AG09319 (cell line): ENCODE measurements at places on chromosomes 7 and 10.
A peak's percentile ranks its signal among the peaks of the same experiment; 100 is the strongest.

DNA sequence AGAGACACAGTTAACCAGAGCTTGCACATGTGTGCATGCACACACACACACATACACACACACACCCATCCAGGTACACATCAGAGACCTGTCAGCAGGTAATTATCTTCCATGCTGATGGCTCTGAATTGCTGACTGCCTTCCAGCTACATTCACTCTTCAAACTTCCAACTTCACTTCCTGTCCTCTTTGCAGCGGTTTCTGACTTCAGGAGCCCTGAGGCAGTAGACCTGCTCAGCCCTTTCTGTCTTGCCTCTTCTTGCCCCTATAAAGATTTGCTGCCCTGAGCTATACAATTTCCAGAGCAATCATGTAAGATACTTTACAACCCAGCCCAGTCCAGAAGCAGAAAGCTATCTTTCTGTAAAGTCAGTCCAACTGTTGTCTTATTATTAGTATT, 310.2 kb downstream of the FGFR2 start:
- DNase-seq: no peak

- DNase-seq: peak; percentile 16
Measured at GRCh38 chr7:116122972-116123595, 87.3 kb upstream of the TES start.

- no peak for DNase-seq
Measured at GRCh38 chr10:87511526-87511925, 6.8 kb downstream of the MINPP1 start.

- no peak for DNase-seq
Measured at GRCh38 chr10:115606086-115606485, 512.9 kb downstream of the ATRNL1 start.

GRCh38 chr7:32803406-32804141, 88.0 kb downstream of the KBTBD2 start:
- DNase-seq: no peak

DNA sequence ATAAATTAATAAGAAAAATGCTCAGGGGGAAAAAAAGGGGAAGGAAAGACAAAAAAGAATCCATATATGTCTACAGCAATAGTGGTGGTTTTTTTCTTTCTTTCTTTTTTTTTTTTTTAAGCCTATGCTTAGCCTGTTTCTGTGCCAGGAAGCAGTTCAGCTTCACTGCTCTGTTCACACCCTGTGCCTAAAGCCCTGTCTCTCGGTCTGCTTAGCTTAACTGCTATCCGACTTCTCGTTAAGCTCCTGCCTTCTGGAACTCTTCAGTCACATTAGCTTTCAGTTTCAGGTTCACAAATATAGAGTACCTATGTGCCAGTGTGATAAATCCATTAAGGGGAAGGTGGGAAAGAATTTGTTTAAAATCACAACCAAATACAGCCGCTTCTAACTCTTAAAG, 26.5 kb upstream of the NRG3 start:
- no peak for DNase-seq

DNA sequence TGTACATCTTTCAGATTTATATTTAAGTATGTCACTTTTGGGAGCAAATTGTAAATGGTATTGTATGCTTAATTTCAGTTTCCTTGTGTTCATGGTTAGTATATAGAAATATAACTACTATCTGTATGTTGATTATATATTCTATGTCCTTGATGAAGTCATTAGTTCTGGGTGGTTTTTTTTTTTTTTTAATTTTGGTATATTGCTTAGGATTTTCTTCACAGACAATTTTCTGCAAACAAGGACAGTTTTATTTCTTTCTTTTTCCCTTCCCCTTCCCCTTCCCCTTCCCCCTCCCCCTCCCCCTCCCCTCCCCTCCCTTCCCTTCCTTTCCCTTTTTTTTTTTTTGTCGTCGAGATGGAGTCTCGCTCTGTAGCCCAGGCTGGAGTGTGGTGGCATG, 430.0 kb downstream of the TYW1 start:
- no peak for DNase-seq

- no peak for DNase-seq
Measured at GRCh38 chr7:45242261-45242660, 84.7 kb downstream of the RAMP3 start.

DNA sequence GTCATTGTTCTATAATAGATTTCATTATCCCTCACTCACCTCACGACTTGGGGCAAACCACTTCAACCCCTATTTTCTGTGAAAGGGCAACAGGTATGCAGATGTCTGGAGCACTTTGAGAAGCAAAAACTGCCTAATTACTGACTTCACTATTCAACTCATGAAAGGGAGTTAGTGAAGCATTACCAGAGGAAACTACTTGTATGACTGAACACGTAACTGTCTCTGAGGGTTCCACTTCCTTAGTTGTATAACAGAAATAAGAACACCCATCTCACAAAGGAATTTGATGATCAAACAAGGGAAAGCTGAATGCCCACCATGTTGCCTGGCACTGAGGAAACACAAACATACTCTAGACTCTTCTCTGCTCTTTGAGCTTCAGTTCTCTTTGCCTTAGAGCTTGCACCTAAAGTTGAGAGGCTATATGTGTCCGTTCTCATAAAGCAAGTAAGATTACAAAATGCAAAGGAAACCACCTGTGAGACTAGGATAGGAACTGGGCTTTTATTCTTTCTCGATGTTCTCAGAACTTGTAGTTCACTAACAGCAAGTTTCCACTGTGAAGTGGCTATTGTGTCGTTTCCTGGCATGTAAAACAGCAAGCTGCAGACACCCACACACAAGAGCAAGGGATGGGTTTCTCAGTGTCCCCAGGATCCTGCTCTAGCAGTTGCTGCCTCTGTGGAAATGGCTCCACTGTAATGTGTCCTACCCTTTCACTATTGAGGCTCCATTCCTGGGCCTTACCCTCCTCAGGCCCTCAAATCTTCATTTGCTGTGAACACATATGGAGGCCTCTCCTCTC, 2.6 kb downstream of the TMEM243 start:
- DNase-seq: no peak

DNA sequence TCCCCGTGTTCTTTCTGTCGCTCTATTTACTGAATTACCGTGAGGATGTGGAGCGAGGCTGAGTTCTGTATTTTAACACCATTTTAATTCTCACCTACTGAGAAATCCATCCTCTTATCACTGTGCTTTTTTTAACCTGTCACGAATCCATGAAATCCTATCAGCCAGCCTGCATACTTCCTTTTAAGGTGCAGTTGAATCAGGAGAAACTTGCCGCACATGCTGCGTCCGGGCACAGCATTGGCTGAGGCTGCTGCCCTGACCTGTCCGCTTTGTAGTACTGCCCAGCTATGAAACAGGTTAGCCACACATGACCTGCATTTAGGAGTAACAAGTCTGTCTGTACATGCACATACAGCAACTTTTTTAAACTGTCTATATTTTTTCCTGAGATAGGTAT, 82.5 kb downstream of the EGFR start:
- no peak for DNase-seq

- no peak for DNase-seq
Measured at GRCh38 chr7:41280491-41280890, 422.4 kb downstream of the INHBA start.

DNA sequence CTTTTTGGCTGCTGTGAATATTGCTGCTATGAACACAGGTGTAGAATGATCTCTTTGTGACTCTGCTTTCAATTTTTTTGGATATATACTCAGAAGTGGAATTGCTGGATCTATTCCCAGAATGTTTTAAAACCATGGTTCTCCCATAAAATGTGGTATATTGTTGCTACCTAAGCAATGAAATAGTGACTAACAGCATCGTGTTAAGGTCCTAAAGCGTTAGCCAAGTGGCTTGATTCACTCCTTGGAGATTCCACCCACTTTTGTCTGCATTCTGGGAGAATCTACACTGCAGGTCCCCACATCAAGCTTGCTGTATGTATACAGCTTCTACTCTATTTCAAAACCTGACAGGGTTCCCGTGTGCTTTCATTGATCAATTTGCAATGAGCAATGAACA, 105.6 kb downstream of the CDK6 start:
- DNase-seq: no peak

DNA sequence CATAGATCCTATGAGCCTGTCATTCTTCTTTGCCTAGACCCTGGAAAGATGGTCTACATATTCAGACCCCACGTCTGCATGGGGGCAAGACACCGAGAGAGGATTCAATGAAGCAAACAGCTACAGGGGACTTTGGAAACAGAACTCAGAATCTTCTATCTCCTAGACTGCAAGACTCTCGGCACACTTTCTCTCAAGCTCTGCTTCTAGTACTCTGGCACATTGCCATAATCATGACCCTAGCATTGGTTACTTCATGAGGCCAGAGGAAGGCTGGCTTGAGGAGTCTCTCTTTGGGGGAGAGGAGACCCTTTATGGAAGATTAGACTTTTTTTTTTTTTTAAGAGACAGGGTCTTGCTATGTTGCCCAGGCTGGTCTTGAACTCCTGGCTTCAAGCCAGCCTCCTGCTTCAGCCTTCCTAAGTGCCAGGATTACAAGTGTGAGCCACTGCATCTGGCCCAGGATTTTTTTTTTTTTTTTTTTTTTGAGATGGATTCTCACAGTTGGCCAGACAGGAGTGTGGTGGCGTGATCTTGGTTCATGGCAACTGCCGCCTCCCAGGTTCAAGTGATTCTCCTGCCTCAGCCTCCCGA, 20.7 kb downstream of the CCDC3 start:
- no peak for DNase-seq
